Fibroblast of the aortic adventitia (primary cell): ENCODE measurements at places on chromosomes 3 and 15. TPM values are rescaled to one million over a fixed set of nuclear protein-coding genes. Genes with fewer than 3 reads are reported as not detected.

TLR9 gene
- not detected in 2 replicates for total RNA-seq

SNAP23 gene
- total RNA-seq = 39.8 and 87.4 TPM in 2 replicates

SLC27A2 gene
- total RNA-seq = not detected in 2 replicates

AHSG gene
- total RNA-seq = not detected in 2 replicates

TMC3 gene
- under 0.01 TPM in 1 of 2 replicates, not detected in the other for total RNA-seq

CCR2 gene
- under 0.01 TPM in 1 of 2 replicates, not detected in the other for total RNA-seq

TMEM158 gene
- 4.5 and 19.3 TPM in 2 replicates for total RNA-seq

POC1A gene
- 1.3 and 10.0 TPM in 2 replicates for total RNA-seq

DLEC1 gene
- total RNA-seq = 0.09 and 0.25 TPM in 2 replicates

STAB1 gene
- total RNA-seq = 0.90 and 1.1 TPM in 2 replicates
